ENCODE measurements at places on chromosomes 12 and 14.

- DNase-seq: no peak
Measured at GRCh38 chr14:21505012-21505553, 6.1 kb downstream of the METTL3 start.

DNA sequence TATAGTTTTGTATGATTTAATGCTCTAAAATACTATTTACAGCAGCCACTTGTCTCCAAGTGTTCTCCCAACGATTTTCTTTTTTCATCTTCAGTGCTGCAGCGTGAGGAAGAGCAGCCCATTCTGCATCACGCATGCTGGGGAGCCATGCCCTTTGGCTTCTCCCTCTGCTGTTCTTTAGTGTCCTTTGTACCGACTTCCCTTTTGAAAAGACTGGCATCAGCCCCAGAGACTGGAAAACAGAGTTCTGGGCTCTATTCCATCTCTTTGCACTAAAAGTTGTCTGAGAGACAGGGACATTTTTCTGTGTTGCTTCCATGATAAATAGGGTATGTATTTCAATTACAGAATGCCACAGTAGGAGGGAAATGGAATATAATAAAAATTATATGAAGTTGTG lies 105.1 kb downstream of the RERG start:
- no peak for DNase-seq

GRCh38 chr12:45912774-45913173 lies 77.6 kb downstream of the SCAF11 start:
- no peak for DNase-seq

DNA sequence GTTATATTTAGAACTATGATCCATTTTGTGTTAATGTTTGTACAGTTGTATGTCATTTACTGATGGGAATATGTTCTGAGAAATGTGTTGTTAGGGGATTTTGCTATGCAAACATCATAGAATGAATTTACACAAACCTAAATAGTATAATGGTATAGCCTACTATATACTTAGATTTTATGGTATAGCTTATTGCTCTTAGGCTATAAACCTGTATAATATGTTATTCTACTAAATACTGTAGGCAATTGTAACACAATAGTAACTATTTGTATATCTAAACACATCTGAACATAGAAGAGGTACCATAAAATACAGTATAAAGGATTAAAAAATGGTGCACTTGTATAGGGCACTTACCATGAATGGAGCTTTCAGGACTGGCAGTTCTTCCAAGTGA lies 105.4 kb upstream of the GRIN2B start:
- DNase-seq: no peak

- no peak for DNase-seq
Measured at GRCh38 chr14:32950584-32950983, 11.9 kb downstream of the NPAS3 start.

GRCh38 chr12:44519931-44520330 lies 356.2 kb downstream of the NELL2 start:
- no peak for DNase-seq

- no peak for DNase-seq
Measured at GRCh38 chr14:63605041-63605532, 36.6 kb downstream of the WDR89 start.

- no peak for DNase-seq
Measured at GRCh38 chr14:103155010-103155409, 31.7 kb downstream of the TNFAIP2 start.

DNA sequence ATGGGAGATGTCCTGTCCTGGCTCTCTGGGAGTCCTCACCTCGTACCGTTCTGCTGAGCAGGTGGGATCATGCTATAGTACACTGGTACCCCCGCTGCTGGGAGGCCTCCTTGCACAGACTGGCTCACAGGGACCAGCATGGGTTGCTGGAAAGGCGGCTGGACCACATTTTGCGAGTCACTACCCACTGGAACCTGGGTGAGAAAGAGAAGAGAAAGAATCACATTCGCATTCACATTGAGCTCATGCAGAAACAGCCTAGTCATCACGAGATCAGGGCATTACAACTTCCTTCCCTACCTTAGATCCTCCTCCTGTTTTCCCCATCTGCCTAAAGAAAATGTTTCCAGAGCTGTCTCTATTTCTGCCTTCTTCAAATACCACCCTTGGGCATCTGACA lies 17.3 kb upstream of the STAC3 start:
- no peak for DNase-seq

DNA sequence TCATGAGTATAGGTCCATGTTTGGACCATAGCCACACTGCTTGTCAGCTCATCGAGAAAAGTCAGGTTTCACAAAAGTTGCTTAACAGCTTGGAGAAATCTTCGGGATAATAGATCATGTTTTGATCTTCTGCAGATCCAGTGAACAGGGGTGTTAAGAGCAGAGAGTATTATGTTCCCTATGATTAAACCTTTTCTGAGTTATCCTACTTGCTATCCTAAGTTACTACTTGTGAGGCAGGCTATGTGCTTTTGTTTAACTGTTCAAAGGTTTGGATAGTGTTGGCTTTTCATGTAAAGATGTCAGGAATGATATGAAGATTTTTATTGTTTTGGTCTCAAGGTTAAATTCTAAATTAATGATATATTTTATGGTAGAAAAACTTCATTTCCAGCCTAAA lies 11.1 kb downstream of the NAA30 start:
- no peak for DNase-seq

- no peak for DNase-seq
Measured at GRCh38 chr14:77991128-77991772, 178.9 kb upstream of the NRXN3 start.

- no peak for DNase-seq
Measured at GRCh38 chr12:26564391-26564790, 268.6 kb downstream of the ITPR2 start.

- DNase-seq: no peak
Measured at GRCh38 chr12:68861890-68862289, 53.9 kb downstream of the MDM2 start.

DNA sequence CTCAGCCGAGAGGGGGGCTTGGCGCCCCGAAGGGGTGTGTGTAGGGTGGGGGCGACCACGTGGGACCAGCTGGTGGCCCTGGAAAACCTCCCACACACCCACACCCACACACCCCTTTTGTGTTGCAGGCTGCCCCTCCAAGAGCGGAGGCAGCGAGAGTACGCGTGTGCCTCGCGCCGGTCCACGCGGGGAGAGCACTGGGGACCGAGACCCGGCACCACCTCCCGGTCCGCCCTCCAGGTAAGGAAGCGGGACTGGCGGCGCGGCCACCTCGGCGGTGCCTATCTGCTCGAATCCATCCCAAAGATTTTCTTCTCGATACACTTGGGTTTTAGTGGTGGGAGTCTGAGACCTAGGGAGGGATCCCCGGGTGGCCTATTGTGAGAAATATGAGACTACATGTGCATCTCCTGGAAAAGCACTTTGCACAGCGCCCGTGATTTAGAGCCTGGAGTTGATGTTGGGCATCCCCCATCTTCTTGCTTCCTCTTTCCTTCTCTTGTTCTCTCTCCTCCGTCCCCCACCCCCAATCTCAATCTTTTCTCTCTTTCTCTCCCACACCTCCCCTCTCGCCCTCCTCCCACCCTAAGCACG lies 393 bp downstream of the SYT1 start:
- DNase-seq: no peak

DNA sequence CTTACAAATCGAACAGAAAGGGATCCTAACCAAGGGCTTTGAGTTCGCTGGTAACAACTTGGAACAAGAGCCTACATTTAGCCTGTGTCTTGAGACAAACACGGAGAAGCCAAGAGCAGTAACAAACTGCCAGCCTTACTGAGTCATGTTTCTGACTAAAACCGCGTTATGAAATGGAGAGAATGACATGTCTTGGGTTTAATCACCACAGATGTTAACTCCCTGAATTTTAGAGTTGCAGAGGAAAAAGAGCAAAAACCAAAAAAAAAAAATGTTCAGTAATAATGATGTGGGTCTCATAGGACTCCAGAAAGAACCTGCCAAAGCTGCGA lies 1.0 kb downstream of the BLTP3B start:
- no peak for DNase-seq

- no peak for DNase-seq
Measured at GRCh38 chr12:32821293-32821692, 65.6 kb upstream of the YARS2 start.

DNA sequence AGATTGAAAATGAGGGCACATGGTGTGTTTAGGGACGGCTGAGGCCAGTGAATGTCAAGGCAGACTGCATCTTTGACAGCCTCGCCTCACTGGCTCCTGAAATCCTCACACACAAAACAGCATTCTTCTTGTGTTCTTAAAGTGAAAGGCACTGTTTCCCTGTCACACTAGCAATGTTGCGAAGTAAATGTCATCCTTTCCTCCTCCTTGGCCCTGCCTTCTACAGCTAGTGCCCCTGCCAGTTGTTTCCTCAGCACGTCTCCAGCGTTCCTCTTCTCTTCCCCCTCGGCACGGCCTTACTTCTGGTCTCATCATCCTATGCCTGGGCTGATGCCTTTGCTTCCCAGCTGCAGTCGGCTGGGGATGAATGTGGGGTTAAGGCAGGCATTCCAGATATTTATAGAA lies 129.4 kb upstream of the DNM1L start:
- DNase-seq: no peak

DNA sequence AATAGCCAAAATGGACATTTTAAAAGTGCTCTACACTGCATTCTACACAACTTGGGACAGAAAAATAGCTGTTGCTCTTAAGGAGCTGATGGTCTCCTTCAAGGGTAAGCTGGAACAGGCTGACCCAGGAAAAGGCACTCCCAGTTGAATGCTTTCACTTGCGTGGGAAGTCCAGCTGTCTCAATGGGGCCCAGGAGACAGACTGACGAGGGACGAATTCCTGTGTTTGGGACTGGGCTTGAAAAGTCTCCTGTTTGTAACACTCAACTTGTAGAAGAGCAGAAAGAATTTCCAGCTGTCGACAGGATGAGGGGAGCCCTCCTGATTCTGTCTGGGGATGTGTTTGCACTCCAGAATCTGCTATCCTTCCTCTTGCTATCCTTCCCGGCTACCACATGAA lies 180.8 kb downstream of the ZFP36L1 start:
- no peak for DNase-seq

DNA sequence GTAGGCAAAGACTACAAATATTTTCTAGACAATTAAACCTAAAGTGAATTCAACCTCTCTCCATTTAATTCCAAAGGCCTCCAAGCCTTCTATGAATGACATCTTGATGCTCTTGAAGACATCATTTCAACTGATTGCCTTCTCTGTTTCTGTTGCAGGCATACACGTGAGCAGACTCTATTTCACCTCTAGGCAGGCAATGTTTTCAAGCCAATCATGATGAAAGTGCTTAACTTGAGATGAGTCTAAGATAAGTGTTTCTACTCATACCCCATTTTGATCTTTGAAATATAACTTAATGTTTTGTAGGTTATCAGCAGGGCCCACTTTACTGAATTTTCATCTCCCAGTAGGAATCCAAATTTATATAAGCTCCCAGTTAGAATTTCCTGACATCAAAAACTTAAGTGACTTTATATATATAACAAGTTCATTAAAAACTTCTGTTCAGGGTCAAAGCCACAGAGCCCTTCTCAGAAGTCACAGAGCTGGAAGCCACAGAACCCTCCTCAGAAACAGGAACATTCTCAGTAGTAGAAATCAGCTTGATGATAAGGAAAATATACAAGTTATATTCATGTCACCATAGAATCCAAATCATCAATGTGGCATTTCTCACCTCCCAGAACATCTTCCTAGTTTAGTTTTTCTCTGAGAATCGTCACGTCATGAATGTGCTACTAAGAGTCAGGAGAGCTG lies 108.5 kb downstream of the PHLDA1 start:
- no peak for DNase-seq

DNA sequence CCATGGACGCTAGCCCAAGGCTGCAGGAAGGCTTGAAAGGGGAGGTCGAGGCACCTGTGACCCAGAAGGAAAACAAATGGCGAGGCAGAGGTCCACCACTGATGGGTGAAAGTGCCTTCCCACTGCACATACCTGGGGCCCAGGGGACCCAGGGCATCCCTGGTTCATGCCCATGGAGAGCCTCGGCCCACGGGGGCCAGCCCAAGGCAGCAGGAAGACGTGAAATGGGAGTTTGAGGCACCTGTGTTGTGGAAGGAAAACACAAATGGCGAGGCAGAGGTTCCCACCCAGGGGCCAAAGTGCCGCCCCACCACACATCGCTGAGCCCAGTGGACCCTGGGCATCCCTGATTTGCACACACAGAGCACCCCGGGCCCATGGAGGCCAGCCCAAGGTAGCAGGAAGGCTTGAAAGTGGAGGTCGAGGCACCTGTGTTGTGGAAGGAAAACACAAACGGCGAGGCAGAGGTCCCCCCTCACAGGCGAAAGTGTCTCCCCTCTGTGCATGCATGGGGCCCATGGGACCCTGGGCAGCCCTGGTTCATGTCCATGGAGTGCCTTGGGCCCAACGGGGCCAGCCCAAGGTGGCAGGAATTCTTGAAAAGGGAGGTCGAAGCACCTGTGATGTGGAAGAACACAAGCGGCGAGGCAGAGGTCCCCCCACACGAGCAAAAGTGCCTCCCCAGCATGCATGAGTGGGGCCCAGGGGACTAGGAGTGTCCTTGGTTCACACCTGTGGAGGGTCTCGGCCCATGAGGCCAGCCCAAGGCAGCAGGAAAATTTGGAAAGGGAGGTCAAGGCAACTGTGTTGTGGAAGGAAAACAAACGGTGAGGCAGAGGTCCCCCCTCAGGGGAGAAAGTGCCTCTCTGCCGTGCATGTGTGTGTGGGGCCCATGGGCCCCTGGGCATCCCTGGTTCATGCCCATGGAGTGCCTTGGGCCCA lies 383.3 kb downstream of the ALG10 start:
- no peak for DNase-seq

- no peak for DNase-seq
Measured at GRCh38 chr12:91387461-91388134, 205.0 kb upstream of the DCN start.

GRCh38 chr14:51176839-51177238 lies 63.2 kb upstream of the TMX1 start:
- DNase-seq: no peak

DNA sequence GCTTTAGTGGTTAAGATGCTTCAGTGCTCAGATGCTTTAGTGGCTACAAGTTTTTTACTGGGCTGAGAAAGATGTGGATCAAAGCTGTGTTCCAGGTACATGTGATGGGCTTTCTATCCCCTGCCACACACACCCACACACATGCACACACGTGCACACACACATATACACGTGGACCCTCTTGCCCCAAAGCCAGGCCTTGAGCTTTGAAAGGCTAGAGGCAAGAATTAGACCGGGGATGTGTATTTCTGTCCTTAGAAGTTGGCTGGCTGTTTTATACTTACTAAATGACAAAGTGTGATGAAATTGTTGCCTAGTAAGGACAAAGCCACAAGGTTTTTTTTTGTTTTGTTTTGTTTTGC lies 376.5 kb downstream of the C12orf75 start:
- DNase-seq: no peak

DNA sequence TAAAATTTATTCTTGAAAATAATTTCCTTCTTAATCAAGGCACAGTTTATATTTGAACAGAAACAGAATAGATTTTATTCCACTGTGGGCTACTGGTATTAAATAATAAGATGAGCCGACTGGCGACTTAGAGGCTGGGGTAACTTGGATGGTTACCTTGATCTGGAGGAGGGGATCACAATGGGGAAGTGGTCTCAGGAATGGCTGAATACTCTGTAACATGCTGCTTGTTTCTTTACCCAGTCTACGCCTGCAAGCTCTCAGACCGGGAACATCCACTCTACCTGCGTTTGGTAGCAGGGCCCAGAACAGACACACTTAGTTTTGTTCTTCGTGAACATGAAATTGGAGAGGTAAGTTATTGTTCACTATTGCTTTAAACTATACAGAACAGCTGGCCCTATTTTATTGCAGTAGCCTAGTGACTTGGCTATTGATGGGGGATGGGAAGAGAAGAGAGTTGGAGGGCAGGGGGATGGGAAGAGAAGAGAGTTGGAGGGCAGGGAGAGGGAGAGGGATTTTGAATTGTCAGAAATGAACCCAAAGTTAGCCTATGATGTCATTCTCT lies 67.9 kb downstream of the GNS start:
- no peak for DNase-seq

- no peak for DNase-seq
Measured at GRCh38 chr14:81261176-81261575, 40.4 kb upstream of the GTF2A1 start.

Measured in stimulated activated naive CD4-positive, alpha-beta T cell treated with Interleukin-2 at 50 U/mL for 16 hours (primary cell).